GM23338 (cell line): ENCODE measurements at places on chromosomes 12 and 14. TPM values are rescaled to one million over a fixed set of nuclear protein-coding genes. Genes with fewer than 3 reads are reported as not detected.

LGR5 gene
- polyA plus RNA-seq, result 0.09 and 0.26 TPM in 2 replicates

LHX5 gene
- polyA plus RNA-seq, result 0.16 and 0.18 TPM in 2 replicates

FKBP3 gene
- polyA plus RNA-seq, result 699 and 741 TPM in 2 replicates

NELL2 gene
- polyA plus RNA-seq, result 23.3 and 25.1 TPM in 2 replicates

MANSC1 gene
- polyA plus RNA-seq, result 4.4 and 5.8 TPM in 2 replicates

CHD8 gene
- polyA plus RNA-seq, result 95.5 and 96.2 TPM in 2 replicates

RBMS2 gene
- 4.3 and 9.2 TPM in 2 replicates for polyA plus RNA-seq

TSPAN19 gene
- 0.44 and 0.45 TPM in 2 replicates for polyA plus RNA-seq

GTF2A1 gene
- 12.0 and 12.1 TPM in 2 replicates for polyA plus RNA-seq

DNA sequence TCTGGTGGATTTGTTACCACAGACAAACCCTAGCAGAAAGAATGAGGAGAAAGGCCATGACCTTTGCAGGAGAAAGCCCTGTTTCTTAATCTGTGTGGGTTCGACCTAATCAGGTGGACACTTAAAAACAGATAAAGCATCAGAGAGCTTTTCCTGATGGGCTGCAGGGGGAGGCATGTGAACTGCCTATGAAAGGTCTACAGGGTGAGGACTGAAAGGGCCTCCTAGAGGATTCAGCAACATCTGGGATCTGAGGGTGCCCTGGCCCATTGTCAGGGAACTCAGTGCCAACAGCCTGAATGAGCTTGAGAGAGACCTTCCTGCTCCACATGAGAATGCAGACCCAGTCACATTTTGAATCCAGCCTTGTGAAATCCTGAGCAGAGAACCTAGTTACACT, 178.8 kb upstream of the DDHD1 start:
- DNase-seq, result no peak

GRCh38 chr12:47747126-47747525, 11.6 kb downstream of the RAPGEF3 start:
- DNase-seq, result no peak

DNA sequence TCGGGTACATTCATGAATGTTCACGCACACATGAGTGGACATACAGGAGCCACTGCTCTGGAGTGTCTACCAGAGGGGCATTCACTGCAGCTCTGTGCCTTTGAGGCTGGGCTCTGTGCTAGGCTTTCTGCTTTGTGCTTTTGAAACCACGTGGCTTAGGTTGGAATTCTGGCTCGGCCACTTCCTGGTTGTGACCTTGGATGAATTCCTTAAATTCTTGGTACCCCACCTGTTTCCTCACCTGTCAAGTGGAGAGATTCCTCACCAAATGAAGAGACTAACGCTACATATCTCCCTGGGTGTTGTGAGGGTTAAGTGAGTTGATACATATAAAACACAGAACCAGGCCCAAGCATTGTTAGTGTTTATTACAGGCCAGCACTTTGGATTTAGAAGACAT, 842.8 kb downstream of the VRK1 start:
- DNase-seq, result peak; percentile 88

DNA sequence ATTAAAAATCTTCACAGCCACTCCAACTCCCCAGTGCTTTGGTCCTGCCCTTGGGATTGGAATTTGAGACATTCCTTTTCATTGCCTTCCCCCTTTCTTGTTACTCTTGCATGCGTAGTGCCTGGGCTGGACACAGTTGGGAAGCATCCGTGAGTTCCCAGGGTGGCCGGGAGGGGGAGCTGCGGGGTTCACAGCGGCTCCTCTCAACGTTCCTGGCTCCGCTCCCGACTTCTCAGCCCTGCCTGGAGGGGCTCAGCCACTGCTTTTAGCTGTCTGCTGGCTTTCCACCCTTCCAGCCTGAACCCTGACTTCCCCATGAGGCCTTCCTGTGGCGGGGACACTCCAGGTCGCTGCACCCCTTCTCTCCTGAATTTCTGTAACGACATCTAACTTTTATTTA, 3.2 kb downstream of the TEX52 start:
- peak; percentile 95 for DNase-seq

DNA sequence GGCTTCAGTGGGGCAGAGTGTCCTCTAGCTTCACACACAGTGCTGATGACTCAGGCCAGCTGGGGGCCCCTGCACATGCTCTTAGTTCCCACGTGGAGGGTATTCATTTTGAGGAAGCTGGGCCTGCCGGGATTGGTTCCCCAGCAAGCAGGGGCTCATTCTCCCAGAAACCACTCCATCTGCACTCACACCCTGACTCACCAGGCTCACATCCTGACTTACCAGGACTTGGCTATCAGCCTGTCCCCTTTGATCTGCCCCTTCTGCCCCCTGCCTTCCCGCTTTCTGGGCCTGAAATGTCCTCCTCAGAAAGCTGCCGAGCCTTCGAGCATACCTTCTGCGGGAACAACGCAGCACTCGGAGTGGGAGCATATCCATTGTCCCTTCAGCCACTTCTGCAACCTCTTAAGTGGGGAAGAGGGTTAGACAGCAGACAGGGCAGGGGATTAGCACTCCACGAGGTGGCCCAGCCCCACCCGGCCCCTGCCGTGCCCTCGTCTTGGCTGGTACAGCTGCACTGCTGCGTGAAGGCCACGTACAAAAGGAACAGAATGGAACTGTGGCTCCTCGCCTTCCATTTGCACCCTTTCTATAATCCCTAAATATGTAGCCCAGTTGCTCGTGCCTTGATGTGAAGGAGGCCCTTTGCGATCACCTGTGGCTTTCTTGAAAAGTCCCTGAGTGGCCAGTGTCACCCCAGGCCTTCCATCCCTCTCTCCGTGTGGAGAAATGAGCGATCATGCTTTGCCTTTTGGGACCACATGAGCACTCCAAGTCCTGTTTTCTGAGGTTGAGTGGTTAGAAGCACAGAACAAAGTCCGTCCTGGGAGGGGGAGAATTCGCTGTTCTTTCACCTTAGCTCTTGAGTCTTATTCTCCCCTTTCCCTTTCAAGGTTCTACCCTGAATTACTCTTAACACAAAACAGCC, 26.1 kb downstream of the TPCN1 start:
- no peak for DNase-seq

DNA sequence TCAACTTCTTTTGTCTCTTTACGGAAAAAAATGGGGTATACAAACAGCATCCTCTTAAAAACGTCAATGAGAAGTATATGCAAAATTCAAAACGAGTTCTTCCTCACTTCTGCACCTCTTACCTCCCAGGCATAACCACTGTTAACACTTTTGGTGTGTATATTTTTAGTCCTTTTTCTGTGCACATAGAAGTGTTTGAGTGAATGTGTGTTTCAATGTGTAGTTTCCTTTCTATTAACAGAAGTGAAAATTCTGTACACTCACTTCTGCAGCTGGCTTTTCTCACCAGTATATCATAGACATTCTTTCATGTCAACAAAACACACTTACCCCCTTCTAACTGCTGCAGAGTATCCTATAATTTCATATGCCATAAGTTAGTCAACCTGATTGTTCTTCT, 5.4 kb downstream of the UBR7 start:
- DNase-seq, result no peak

DNA sequence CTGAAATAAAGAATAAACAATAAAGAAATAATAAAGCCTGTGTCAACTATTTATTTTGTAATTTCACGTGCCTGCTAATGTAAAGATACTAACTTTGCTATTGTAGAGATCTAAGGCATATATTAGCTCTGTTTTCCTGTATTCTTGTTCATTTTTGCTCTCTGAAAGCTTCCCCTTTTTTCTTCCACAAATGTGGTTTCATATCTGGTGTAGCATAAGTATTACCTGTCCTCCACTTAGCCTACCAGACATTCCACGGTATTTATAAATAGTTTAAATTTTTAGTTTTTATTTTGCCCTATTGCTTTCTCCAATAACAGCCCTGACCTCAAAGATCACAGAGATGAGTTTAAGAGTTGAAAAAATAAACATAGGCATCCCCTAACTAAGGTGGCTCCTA, 92.6 kb upstream of the ATP2B1 start:
- DNase-seq, result no peak

DNA sequence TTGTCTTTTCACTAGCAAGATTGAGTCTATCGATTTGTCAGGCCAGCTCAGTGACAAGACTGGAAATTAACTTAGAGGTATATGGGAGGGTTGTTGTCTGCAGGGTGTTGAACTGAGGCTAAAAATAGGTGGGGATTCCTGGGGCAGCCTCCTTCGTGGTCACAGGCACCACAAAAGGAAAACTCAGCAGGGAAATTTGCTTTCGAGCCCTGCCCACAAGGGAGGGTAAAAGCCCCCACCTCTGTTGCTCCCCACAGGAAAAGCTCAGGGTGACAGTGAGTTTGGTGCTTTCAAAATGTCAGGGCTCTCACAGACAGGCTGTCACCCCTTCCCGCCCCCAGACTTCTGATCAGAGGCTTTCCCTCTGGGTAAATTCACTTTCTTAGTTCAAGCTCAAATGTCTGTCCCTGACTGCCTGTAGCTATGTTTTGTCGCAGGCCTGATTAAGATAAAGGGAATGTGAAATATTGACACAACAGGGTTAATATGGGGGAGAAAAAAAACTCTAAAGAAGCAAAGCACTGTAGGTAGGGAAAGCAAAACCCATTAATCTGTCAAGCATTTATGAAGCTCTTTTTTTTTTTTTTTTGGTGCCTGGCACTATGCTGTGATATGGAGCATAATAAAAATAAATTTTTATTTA, 11.7 kb upstream of the NFKBIA start:
- DNase-seq, result no peak

DNA sequence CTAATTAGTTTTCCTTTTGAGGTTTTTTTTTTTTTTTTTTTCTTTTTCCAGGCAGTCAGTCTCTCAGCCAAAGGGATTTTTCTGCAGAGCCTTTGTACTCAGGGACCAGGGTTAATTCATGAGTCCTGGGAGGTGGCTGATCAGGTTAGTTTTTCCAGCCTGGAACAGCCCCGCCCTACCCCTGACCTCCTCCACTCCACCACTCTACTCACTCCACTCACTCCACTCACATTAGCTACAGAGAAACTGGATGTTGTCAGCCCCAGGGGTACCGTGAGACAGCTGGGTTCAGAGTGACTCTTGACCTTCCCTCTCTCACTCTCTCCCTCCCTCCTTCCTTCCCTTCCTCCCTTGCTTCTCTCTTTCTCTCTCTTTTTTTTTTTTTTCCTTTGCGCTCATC, 161.0 kb downstream of the CRADD start:
- DNase-seq, result no peak

- DNase-seq, result no peak
Measured at GRCh38 chr14:58919217-58919616, 269.2 kb upstream of the DAAM1 start.

DNA sequence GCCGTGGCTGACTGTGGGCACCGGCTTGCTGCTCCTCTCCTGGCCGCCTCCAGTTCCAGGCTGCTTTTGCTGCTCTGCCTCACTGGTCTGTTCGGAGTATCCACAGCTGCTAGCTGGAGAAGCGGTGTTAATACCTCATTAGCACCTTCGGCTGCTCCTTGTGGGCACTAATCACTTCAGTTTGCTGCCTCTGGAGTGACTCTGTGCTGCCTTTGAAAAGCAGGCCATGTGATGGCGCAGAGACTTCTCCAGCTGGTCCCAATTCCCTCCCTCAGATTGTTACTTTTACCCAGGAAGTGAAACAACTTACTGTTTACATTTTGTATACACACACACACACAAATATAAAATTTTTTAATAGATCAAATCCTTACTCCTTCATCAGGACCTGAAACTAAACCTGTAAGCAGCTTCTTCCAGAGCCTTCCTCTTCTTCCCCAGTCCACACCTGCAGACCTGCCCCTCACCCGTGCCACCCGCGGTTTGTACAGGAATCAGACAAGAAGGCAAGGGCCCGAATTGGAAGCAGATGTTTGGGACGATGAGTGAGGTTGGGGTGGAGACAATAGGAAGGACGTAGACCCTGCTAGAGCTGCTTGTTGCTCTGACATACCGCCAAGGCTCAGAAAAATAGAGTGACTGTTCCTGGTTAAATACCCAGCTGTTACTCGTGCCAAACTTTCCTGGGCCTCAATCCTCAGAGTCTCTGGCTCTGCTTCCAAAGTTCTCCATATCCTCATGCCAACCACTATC, 41.5 kb upstream of the LTBP2 start:
- DNase-seq, result no peak

- no peak for DNase-seq
Measured at GRCh38 chr14:58118097-58118815, 33.8 kb downstream of the ARMH4 start.

DNA sequence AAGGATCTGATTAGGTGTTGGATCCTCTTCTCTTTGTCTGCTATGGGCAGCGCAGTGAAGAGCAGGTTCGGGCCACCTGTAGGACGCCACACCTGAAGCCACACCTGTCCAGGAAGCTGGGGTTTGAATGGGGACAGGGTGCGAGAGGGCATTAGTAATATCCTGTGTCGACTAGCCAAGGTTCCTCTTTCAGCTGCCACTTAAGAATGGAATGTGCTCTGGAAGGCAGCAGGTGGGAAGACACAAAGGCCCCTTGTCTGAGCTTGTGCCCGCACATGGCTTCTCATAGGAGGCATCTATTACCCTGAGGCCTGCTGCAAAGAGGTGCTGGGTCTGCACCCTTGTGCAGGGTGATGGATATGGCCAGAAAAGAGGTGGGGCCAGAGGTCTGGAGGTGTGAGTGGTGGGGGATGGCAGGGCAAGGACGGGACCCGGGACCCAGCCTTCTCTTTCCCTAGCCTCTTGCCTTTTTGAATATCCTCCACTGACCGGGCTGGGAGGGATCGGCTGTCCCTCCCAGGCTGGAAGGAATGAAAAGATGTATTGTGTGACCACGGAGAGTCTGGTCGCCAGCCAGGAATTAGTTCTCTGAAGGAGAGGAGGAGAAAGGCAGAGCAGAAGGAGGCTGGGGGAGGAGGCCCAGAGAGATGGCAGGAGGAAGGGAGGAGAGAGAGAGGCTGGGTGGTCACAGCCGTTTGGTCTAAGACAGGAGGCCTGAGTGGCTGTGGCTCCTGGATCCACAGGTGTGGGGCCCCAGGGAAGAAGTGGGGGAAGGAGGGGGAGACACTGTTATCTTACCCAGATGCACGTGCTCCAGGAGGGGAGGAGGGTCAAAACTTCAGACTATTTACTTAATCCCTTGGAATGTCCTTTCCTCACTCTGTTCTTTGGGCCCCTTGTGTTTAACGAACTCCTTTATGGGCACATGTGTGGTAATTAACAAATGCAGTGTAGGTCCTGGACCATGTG, 101.5 kb downstream of the SMOC1 start:
- peak; percentile 13 for DNase-seq

DNA sequence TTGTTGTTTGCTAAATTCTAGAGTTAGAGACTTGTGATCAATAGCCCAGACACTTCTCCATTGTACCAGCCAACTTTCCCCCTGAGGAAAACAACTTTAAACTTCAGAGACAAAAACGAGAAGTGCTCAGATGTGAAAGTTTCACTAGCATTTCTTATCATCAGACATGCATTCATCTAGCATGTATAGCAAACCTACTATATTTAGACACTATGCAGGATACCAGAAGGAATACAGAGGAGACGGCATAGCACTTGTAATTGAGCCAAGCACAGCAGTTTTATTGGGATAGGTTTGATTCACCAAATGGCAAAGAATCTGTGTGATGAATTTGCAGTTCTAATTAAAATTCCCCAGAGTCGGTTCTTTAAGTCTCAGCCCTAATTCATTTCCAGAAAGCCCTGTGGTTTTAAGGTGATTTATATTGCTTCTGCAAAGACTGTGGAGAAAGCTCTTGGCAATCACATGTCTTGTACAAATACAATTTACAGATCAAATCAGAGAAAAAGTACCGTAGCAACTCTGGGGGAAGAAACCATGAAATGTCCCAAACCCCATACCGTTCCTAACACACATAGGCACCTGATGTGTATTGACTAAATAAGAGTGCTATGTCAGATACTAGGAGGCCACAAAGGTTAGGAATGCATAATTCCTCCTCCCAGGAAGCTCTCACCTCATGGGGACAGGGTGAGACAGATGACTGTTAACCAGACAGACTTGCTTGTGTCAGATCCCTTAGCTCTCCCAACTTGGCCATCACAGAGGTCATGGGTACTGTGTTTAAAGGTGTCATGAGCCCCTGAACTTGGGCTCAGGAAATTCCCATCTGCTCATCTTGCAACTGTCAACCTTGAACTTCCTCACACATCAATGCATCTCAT, 69.6 kb upstream of the KRAS start:
- DNase-seq, result no peak
